ENCODE measurements at places on chromosomes 2 and 18.

GRCh38 chr2:223853425-223853837 lies 16.0 kb upstream of the AP1S3 start:
- no peak for DNase-seq

GRCh38 chr18:24259869-24260641 lies 121.2 kb downstream of the CABYR start:
- no peak for DNase-seq

DNA sequence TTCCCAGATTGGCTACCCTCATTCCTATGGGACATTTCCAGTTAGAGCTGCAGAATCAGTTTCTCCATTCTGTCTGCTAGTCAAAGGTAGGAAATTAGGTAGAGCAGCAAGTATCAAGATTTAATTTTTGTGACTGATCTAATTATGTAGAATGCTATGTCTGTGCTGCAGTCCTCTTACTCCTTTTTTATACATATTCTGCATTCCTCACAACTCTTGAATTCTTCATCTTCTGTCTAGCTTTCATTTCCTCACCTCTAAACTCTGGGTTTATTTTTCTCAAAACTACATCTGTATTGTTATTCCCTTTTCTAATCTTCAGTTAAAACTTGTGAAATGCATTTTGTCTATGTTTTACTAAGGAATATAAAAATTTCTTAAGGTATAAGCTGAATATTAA lies 8.6 kb downstream of the SGO2 start:
- no peak for DNase-seq

DNA sequence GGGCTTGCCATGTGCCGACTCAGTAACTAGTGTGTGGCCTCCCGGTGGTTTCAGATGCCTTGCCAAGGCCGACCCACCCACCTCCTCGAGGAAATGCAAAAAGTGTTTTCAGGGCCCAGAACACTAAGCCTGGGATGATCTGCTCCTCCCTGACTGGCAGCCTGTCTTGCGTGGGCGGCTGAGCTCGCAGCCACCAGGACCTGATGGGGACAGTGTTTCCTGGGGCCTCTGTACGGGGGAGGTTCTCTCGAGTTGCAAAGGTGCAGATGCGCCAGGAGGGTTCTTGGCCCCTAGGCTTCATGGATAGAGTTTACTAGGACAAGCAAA lies 85.2 kb downstream of the GLI2 start:
- DNase-seq = no peak

- DNase-seq = no peak
These were observed 3.6 kb upstream of the COL5A2 start for GRCh38 chr2:189183170-189183569.

DNA sequence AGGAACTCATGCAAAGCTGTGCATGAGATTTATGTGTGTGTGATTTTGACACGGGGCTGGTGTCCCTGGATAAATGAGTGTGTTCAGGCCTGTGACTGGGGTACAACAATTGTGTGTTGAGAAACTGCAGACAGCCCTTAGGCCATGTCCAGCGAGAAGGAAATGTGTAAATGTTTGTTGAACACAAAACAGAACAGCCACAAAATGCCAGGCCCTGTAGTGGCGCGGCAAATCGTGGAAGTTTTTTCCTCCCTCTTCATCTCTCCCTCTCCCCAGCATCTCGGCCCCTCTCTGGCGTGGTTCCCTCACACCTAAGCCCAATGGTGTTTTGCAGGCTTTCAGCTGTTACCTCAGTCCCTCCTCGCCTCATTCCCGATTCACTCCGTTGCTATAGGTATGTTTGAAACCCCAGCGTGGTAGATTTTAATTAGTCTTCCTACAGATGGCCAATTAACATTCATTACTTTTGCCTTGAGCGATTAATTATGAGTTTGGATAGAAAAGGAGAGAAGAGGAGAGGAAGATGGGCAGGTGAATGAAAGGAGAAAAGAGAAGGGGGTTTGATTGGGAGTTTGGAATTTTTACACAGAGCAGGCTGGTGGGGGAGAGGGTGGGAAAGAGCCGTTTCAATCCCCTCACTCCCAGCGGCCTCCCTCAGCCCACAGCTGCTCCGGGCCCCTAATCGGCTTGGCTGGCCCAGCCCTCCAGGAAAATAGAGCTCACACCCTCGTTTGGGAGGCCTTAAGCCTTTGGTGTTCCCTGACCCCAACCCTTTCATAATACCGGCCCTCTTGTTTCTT lies 10.8 kb downstream of the SPR start:
- DNase-seq = no peak

- no peak for DNase-seq
These were observed 47.4 kb upstream of the RAPH1 start for GRCh38 chr2:203582468-203582867.

GRCh38 chr2:172927641-172928357 lies 147.8 kb upstream of the MAP3K20 start:
- DNase-seq = no peak

GRCh38 chr2:46798041-46798440 lies 117.6 kb downstream of the MCFD2 start:
- no peak for DNase-seq

GRCh38 chr2:58484629-58485028 lies 243.5 kb upstream of the FANCL start:
- no peak for DNase-seq

- peak; percentile 42 for DNase-seq
These were observed 51.9 kb upstream of the SPTBN1 start for GRCh38 chr2:54404270-54404669.

- DNase-seq = no peak
These were observed 2.9 kb downstream of the CLHC1 start for GRCh38 chr2:55229221-55229620.

- DNase-seq = no peak
These were observed 225.0 kb downstream of the LDLRAD4 start for GRCh38 chr18:13443552-13443951.

DNA sequence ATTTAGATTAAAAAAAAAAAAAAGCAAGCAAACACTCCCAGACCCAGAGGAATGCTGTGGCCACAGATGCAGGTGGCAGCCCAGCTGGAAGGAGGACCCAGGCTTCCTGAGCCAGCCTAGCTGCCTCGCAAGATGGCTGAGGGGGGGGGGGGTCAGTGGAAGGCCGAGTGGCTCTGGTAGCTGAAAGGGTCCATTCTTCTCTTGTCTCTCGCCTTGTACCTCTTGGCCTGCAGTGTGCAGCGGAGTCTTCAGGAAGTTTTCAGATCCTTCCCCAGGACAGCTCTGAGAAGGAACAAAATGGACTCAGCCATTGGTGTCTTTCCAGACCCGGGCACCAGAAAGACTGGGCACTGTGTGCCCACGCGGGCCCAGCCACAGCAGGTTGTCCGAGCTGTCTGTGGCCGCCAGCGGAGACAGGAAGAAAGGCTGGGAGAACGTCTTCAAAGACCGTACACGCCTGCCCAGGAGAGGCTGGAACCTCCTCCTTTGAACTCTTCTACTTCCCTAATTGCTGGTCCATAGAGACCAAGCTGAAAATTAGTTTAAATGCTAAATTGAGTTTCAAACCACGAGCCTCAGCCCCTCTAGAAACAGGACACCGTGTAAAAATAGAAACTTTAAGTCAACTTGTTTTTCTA lies 21.3 kb downstream of the APCDD1 start:
- DNase-seq = no peak

DNA sequence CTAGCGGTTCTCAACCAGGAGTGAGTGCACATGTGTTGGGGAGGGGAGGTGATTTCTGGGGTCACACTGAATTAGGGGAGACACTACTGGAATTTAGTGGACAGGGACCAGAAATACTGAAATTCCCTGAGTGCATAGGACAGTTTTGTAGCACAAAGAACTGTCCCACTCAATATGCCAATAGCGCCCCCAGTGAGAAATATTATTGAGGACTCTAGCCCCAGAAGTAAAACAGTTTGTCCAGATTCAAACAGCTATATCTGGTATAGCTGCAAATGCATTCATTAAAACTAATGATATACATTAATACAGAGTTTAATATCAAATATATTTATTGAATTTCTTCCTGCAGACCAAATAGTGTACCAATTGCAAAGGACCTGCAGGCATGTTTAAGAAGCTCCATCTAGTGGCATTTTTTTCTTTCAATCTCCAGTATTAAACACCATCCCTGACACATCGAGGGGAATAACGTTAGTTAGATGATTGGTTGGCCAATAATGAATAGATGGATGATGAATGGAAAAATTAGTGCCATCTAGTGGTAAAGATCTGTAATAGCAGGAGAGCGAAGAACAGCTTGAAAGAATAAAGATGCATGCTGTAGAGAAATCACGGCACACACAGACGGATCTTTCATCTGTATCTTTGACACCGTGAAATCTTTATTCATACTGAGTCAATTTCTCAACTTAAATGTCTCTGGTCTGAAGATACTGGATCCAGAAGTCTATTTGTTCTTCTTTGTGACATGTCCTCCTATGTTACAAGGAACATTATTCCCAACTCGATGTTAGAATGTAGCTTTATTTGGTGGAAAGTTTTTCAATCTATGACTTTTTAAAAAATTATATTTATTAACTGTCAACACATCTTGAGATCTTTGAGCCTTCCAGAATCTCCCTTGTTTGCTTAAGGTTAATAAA lies 62.5 kb downstream of the DHRS9 start:
- peak; percentile 15 for DNase-seq

GRCh38 chr2:126663184-126663963 lies 7.4 kb downstream of the GYPC start:
- DNase-seq = no peak

GRCh38 chr2:209726311-209726710 lies 45.3 kb upstream of the UNC80 start:
- DNase-seq = no peak

GRCh38 chr18:6270771-6271216 lies 143.9 kb downstream of the L3MBTL4 start:
- no peak for DNase-seq

DNA sequence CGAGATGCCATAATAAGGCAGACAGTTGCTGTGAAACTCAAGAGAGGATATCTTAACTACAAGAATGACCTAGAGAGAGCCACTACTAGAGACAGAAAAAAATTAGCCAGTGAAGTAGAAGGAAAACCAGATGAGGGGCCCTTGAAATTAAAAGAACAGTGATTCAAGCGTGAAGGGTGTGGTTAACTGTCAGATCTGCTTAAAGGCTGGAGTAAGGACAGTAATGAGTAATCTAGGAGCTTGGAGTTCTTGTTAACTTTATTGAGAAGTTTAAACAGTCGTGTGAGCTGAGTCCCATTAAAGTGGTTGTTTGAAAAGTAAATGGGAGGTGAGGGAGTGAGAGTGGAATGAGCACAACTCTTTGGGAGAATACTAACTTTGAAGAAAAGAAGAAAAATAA lies 21.3 kb downstream of the PIGN start:
- DNase-seq = no peak

GRCh38 chr2:96580771-96581170 lies 44.2 kb downstream of the ARID5A start:
- DNase-seq = no peak

DNA sequence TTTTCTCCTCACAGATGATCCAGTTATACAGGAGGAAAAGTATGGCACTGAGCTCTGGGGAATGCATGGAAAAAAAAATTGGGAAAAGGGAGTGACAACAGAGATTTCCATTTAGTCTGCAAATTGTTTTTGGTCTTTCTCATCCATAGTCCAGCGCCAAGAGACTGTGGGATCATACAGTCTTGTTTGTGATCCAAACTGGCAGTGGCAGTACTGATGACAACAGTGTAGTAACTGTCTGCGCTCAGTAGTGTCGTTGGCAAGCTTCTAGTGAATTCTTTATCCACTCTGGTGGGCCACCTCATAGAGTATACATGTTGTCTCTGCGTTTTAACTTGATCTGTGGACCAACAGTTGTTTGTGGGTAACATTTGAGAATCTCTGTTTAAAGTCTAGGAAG lies 37.9 kb downstream of the GALNT1 start:
- DNase-seq = no peak

GRCh38 chr2:237465515-237466148 lies 21.4 kb upstream of the MLPH start:
- no peak for DNase-seq

- DNase-seq = no peak
These were observed 61.6 kb downstream of the SLC25A12 start for GRCh38 chr2:171832489-171832888.
